ENCODE measurements at places on chromosomes 16 and 17. TPM values are rescaled to one million over a fixed set of nuclear protein-coding genes. Genes with fewer than 3 reads are reported as not detected.
A peak's percentile ranks its signal among the peaks of the same experiment; 100 is the strongest.

DNA sequence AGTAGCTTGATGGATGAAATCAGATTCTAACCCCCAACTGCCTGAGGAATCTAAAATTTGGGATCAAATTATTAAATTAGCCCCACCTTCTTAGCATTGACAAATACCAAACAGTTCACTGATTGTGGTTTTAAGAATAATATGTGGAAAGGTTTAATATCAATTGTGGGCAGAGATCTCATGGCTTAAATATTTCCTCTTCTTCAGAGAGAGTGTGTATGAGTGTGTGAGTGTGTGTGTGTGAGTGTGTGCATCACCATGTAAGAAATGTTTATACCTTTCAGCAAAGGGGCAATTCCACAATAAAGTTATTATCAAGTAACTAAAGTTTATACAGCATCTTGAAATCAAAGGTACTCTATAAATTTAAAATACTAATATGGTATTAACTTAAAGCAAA lies 3.2 kb downstream of the SMURF2 start:
- H3K27me3 ChIP-seq = no peaks in the 10 kb centered on the region
- DNase-seq = no peak

- no peak overlapping the region for H3K27ac ChIP-seq
- H3K4me1 ChIP-seq = peaks cover 15% of the 10 kb centered on the region
- DNase-seq = no peak
- no peaks in the 10 kb centered on the region for H3K27me3 ChIP-seq
Observed at GRCh38 chr17:63189082-63189481, 223.0 kb downstream of the TANC2 start.

Gene SLC35G3
- not detected for total RNA-seq

Gene PYY
- total RNA-seq = not detected

DNA sequence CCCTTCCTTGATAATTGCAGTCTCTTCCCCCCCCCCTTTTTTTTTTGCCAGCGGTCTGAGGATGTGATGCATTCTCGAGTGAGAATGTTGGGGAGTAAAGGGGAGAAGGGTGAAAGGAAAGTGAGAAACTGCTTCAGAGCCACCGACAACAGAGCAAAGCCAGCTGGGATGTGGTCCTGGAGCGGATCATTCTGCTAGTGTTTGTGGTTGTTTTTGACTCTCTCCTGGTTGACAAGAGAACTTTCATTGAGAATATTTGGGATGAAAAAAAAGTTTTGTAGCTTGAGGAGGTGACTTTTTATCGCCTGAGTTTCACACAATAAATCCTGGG lies 1.3 kb downstream of the NF1 start:
- no peaks in the 10 kb centered on the region for H3K27me3 ChIP-seq
- no peaks in the 10 kb centered on the region for H3K36me3 ChIP-seq
- peak overlapping the region; percentile 95 for H3K4me3 ChIP-seq
- H3K27ac ChIP-seq = peak overlapping the region; percentile 83
- peaks cover 12% of the 10 kb centered on the region for H3K4me1 ChIP-seq

Gene CDRT15
- total RNA-seq = not detected

GRCh38 chr17:68640242-68640989 lies 39.2 kb upstream of the FAM20A start:
- no peak for DNase-seq
- H3K4me1 ChIP-seq = no peaks in the 10 kb centered on the region
- peaks cover 30% of the 10 kb centered on the region for H3K27me3 ChIP-seq

DNA sequence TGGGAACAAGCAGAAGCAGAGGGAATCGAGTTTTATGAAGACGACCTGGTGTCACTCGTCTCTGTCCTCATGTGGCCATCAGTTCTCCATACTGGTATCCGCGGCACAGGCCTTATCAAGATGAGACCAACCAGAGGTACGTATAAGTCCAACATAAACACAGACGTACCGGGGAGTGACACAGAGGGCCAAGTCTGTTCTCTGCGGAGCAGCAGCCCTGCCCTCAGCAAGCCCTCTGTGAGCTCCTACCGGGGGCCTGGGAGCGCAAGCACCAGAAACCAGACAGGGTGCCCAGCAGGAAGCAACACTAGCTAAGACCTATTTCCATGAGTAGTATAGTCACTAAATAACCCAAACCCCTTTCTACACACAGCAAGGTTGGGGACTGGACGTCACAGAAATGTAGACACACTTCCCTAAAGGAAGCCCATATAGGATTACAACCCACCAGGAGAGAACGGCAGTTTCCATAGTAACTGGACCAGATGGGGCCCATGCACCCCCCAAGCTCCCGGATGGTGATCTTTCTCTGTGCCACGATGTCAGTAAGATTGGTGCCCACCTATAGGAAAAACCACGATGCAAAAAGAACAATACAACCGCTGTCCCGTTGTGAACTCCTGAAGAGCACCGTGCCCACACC lies 911 bp downstream of the ARL16 start:
- H3K27me3 ChIP-seq = no peaks in the 10 kb centered on the region
- H3K27ac ChIP-seq = peak overlapping the region; percentile 88
- peaks cover 36% of the 10 kb centered on the region for H3K4me1 ChIP-seq
- H3K4me3 ChIP-seq = peak overlapping the region; percentile 90
- no peaks in the 10 kb centered on the region for H3K36me3 ChIP-seq
- no peak for DNase-seq

- no peak overlapping the region for H3K27ac ChIP-seq
- peaks cover 75% of the 10 kb centered on the region for H3K27me3 ChIP-seq
- H3K36me3 ChIP-seq = no peaks in the 10 kb centered on the region
- H3K4me3 ChIP-seq = no peak overlapping the region
- DNase-seq = peak; percentile 62
- no peaks in the 10 kb centered on the region for H3K4me1 ChIP-seq
Observed at GRCh38 chr17:13601322-13601775, 380 bp downstream of the HS3ST3A1 start.

DNA sequence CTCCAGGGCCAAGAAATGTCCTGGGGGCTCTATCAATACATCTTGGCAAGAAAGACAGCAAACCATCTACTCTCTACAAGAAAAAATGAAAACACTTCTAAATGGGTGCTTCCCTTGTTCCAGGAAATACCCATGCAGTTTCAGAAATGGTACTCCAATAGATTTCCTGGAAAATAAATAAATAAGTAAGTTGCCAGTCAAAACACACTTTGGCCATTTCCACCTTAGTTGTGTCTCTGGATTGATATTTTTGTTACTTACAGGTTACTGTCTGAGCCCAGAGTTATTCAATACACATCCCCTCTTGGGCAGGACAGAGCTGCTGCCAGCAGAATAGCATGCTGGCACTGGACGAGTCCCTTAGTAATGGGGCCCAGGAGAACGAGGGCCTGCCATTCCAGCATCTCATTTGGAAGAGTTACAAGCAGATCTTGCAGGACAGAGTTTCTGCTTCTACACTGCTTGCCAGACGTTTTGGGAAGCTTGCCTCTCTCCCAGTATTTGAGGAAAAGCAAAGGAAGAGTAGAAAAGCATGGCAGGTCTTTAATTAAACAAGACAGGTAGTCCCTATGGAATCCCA lies 100.5 kb downstream of the SMG6 start:
- H3K27me3 ChIP-seq = no peaks in the 10 kb centered on the region
- H3K4me3 ChIP-seq = peak overlapping the region; percentile 28

- H3K27ac ChIP-seq = no peak overlapping the region
- H3K36me3 ChIP-seq = no peaks in the 10 kb centered on the region
- DNase-seq = no peak
- H3K27me3 ChIP-seq = peaks cover 13% of the 10 kb centered on the region
Observed at GRCh38 chr16:80287674-80288073, 253.1 kb upstream of the DYNLRB2 start.

Gene SLC5A11
- total RNA-seq = 2.4 TPM

- H3K36me3 ChIP-seq = no peaks in the 10 kb centered on the region
- H3K27ac ChIP-seq = no peak overlapping the region
- no peaks in the 10 kb centered on the region for H3K27me3 ChIP-seq
- no peak for DNase-seq
Observed at GRCh38 chr16:12426122-12426521, 377.6 kb downstream of the CPPED1 start.

DNA sequence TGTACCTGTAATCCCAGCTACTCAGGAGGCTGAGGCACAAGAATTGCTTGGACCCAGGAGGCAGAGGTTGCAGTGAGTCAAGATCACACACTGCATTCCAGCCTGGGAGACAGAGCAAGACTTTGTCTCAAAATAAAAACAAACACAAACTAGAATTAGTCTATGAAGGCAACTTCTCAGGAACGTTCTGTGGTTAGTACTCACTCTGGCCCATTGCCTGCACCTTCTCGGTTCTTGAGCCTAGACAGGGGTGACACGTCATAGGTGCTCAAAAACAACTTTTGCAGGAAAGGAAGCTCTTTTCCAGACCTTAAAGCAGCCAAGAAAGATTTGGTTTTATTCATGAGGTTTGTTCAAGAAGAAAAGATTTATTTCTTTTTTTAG lies 22.3 kb upstream of the CNOT1 start:
- no peaks in the 10 kb centered on the region for H3K4me1 ChIP-seq
- no peaks in the 10 kb centered on the region for H3K36me3 ChIP-seq

All from natural killer cell treated with Interleukin-12 subunit alpha and Interleukin-12 subunit beta and Interleukin-15 and Interleukin-18, amount 100 ng/mL, for 72 hours (primary cell).